ENCODE measurements at places on chromosomes 1 and 21.

DNA sequence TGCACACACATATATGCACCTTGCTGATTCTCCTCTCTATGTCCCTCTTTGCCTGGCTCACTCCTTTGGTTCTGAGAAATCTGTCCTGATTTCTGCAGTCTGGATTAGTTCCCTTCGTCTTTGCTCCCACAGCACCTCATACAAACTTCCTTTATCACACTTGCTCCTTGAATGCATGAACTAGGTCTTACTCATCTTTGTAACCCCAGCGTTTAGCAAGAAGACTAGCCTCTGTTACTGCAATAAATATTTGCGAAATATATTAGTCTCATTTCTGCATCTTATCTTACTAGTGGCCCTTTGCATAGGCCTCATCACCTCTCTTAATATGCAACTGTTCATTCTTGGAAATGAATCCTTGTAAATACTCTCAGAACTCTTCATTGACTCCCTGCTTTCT lies 11.4 kb downstream of the SMYD2 start:
- no peak for DNase-seq

DNA sequence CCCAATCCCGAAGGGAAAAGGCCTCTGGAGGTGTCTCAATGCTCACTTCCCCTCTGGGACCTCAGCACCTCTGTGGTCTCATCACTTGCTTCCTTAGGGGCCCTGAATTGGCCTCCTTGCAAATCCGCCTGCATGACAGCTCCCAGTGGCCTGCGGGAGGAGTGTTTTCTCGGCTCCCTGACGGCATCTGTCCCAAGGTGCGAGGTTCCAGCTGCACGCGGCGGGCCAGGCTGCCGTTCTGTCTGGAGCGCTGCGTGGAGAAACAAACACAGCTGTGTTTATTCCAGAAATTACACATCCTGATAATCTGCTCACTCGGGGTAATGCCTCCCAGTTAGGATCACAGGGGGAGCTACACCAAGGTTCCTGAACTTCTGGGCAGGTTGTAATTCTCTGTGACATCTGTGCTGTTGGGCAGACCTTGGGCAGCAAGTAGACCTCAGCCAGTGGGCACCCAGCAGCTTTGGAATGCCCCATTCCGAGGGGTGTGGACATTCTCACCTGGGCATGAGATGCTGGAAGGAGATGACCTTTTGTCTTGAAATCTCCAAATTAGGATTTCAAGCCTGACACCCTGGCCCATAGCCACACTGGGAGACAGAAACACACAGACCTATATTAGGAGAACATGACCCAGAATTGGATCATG lies 18.2 kb downstream of the EPHB2 start:
- DNase-seq, result no peak

DNA sequence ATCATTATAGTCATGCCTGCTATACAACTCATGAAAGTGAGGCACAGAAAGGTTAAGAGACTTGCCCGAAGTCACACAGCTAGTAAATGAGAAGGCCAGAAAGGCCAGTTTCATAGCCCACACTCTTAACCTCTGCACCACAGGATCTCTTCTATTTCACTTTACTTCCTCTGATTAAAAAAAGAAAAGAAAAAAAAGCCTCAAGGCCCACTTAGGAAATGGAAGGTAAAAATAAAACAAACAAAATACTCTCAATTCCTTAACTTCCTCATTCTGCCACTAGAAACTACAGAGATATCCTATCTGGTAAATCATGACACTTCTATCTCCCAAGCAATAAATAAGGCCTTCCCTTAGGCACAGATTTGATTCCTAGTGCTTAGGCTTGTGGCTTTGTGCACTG lies 7.6 kb upstream of the ENAH start:
- no peak for DNase-seq

GRCh38 chr1:24652382-24652781 lies 9.3 kb downstream of the SRRM1 start:
- DNase-seq, result no peak

DNA sequence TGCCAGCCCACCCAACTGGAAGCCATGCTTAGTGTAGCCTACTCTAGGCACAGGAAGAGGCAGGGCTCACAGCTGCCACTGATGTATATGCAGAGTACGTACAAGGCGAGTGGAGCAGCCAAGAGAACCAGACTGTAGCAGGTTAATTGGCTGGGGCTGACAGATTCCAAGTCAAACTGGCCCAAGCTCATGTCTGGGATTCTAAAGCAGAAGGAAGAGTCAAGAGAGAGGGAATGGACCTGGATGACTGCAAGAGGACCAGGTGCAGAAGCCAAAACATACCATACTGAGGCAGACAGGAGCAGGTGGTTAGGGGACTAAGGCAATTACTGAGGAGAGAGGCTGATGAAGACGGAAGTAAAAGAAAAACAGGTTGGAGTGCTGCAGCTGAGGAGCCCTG lies 51.3 kb upstream of the LRRN2 start:
- DNase-seq, result no peak

DNA sequence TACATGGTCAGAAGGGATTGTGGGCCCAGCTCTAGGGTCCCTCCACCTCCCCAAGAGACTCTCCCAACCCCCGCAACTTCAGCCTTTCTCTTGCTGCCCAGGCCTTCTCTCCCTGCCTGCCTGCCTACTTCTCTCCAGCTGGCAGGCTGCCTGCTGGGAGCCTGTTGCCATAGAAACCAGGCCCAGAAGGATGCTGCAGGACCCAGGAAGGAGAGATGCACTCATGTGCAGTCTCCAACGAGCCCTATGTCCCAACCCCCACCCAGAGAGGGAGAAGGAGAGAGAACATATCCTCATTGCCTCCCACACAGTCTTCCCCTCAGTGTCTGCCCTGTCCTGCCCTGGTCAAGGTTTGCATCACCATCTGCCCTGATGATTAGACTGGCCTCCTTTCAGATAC lies 10.8 kb upstream of the SMIM12 start:
- DNase-seq, result no peak

GRCh38 chr1:205645519-205645918 lies 13.7 kb upstream of the ELK4 start:
- DNase-seq, result no peak

- DNase-seq, result no peak
These were observed 178.6 kb upstream of the HMGB4 start for GRCh38 chr1:33685256-33685655.

GRCh38 chr21:39085843-39086405 lies 97.3 kb downstream of the PSMG1 start:
- no peak for DNase-seq

GRCh38 chr1:169999761-170000160 lies 74.7 kb downstream of the KIFAP3 start:
- DNase-seq, result no peak

DNA sequence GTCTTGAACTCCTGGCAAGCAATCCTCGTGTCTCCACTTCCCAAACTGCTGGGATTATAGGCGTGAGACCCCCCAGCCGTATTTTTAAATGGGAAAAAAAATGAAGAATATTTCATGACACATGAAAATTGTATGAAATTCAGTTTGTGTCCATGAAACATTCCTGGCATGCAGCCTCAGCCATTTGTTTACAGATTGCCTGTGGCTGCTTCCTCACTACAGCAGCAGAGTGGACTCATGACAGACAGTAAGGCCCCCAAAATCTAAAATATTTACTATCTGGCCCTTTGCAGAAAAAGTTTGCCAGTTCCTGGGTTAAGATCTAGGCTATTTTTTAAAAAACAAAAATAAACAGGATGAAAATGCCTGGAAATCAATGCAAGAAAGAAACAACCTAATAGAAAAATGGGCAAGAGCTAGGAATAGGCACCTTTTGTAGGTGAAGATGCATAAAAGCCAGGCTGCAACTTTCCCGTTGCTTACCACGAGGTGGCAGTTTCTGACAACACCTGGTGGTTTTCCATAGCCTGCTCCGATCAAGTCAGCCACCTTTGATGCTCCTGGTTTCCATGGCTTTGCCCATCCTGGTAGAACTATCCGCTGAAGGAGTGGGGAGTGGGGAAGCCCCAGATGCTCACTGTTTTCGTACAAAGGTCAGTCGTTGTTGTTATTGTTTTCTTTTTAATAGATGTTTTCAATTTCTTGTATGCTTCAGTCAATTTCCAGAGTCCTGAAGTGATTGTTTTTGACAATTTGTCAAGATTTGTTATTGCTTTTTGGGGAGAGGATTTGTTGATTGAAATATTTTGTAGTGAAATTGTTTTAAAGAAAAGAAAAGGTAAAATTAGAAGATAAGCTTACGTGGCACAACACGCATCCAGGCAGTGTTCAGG lies 24.3 kb downstream of the UBE2Q1 start:
- no peak for DNase-seq

DNA sequence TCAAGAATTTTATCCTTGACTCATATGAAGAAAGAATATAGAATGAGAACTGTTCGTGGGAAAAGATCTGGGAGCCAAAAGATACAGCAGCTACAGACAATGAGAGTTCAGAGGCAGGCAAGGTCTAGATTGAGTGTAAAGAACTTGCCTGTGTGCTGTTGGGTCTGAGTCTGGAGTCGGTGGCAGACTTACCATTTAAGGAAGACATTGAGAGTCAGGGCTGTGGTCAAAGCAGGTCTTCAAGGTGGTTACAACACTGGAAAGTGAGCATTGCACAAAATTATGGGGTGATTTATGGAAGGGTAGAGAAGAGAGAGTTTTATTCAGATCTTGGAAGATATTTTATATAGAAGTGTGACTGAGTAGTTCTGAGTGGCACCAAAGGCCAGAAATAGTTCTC lies 80.6 kb downstream of the TBX19 start:
- DNase-seq, result no peak

GRCh38 chr1:30635391-30635975 lies 87.9 kb downstream of the MATN1 start:
- no peak for DNase-seq

DNA sequence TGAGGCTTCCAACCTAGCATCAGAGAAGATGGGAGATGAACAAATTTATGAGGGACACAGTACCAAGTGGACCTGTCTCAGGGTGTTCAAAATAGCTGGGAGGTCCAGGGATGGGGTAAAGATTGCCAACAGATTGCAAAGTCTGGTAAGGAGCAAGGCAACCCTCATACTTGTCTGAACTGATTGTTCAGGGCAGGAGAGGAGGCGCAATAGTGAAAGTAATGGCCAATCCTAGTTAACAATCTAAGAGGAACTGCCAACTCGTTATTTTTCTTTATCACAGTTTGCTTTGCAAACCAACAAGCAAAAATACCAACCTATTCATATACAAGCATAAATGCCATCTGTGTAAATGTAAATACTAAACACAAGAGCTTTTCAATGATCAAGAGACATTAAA lies 78.4 kb upstream of the S1PR1 start:
- no peak for DNase-seq

- DNase-seq, result no peak
These were observed 393.3 kb downstream of the PTBP2 start for GRCh38 chr1:97114842-97115241.

- DNase-seq, result no peak
These were observed 33.8 kb downstream of the TMCO1 start for GRCh38 chr1:165734906-165735305.

DNA sequence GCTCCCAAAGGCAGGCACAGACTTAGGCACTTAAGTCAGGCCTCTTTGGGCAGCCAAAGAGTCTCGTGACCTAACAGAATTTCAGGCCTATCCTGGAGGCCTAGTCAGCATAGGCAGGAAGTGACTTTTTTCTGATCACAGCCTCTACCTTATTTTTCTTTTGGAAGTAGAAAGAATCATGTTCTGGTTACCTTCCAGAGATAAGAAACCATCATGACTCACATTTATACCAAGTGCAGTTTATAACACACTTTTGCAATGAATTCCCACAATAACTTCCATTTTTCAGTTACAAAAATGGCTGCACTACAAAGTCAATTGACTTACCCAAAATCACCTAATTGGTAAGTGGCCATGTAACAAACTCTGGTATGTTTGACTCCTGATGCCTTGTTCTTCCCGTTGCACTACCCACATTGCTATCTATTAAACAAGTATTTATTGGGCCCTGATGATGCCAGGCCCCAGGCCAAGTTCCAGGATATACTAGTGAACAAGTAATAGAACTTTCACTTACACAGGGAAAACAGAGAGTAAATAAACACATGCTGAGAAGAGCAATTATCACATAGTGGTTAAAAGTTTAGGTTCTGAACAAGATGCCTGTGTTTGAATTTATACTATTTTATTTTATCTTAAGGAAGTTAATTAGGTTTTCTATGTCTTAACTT lies 74.3 kb downstream of the SH3GLB1 start:
- DNase-seq, result no peak

GRCh38 chr1:224459966-224460365 lies 25.4 kb upstream of the WDR26 start:
- no peak for DNase-seq

- DNase-seq, result no peak
These were observed 140.3 kb downstream of the ACTL8 start for GRCh38 chr1:17895401-17895800.

DNA sequence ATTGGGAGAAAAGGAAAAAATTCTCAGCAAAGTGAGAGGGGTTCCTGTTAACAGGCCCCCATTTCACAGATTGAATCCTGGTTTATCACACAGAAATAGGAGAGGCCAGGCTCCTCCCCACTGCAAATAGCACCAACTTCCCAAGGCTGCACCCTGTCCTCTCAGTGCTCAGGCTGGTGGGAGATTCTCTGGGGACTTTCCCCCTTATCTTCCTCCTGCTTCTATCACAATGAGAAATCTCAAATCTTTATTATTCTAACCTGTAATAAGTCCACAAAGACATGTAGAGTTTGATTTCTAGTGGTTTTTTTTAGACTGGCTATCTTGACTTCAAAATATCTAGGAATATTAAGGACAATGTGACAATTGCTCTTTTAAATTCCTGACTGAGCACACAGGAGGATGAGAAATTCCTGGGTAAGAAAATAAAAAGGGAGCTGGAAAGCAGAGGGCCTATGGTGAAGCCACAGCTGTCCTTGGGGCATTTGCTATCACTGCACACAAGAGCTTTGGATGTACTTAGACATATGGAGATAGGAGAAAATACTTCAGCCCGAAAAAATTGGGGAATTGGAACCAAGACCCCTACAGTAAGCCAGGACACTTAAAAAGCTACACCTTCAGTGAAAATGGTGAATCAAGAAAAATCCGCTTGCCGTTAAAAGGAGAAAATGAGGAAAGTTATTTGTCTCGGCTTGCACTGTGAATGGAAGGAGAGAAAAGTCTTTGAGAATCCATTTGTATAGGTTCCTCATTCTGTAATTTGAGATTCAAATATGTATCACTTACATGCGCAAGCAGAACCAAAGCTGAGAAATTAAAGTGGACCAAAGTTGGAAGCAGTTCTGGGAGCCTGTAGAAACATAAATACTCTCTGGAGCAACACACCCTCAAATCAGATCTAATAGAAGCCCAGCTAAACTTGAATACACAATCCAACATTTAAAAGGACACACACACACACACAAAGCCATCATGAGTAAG lies 65.9 kb upstream of the C1orf105 start:
- DNase-seq, result no peak

- no peak for DNase-seq
These were observed 102.1 kb upstream of the NBPF4 start for GRCh38 chr1:108345776-108346531.

Data from stimulated activated CD8-positive, alpha-beta memory T cell treated with anti-CD3 and anti-CD28 coated beads, Interleukin-4, amount 100 ng/mL, for 4 hours (primary cell).